ENCODE measurements at places on chromosomes 11 and 22. TPM values are rescaled to one million over a fixed set of nuclear protein-coding genes. Genes with fewer than 3 reads are reported as not detected.

Gene CHKA
- total RNA-seq, result 8.7 TPM

Gene MLC1
- total RNA-seq, result 0.14 TPM

DNA sequence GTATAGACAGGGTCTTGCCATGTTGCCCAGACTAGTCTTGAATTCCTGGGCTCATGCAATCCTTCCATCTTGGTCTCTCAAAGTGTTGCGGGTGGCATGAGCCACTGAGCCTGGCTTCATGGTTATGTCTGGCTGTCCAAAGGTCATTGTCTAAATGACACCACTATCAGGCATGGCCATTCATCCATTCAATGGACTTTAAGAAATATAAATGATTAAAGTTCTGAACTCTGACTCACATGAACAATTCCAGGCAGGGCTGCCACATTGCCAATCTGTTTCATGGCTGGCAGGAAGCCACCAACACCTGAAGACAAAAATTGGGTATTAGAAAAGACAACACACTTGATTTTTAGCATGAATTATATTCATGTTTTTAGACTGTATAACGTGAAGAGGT, 4.1 kb downstream of the RTCB start:
- DNase-seq, result no peak

Gene OR8D1
- not detected for total RNA-seq

Gene GGTLC3
- not detected for total RNA-seq

DNA sequence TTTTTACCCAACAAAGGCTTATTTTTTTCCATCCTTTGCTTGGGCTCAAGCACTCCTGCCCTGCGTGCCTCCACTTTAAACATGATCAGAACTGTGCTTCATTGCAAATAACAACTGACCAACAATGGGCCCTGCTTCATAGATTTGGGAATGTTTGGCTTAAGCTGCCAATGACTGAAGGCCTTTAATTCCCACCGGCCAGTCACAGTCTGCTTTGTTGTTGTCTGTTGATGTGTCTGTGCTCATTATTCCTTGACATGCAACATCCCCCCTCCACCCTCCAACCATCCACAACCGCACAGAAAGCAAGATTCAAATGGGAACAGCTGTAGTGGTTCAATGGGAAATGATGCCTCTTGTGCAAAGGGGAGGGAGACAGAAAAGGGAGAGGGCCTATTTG, 23.0 kb downstream of the PAX6 start:
- DNase-seq, result no peak

Gene LMF2
- 32.2 TPM for total RNA-seq

Gene SAMM50
- 53.3 TPM for total RNA-seq

Gene MMP12
- not detected for total RNA-seq

Gene CD3G
- 0.65 TPM for total RNA-seq

- peak; percentile 66 for DNase-seq
Observed at GRCh38 chr22:21044931-21045584, 688 bp upstream of the LRRC74B start.

Gene HTR3A
- total RNA-seq, result not detected

Gene MN1
- 10.1 TPM for total RNA-seq

DNA sequence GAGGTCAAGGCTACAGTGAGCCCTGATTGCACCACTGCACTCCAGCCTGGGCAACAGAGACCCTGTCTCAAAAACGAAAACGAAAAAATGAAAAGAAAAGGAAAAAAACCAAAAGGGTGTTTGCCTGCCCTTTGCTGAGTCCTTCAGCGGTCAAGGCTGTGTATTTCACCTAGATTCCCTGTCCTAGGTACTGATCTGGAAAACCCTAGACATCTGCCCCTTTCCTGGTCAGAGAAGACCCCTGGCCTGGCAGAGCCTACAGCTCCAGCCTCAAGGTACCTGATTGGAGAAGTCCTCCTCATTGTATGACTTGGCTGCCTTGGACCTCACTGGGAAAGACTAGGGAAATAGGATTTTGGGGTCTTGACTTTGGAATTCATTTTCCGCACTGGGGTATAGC, 8.0 kb upstream of the CCDC90B start:
- no peak for DNase-seq

GRCh38 chr11:117385471-117385870, 57.8 kb downstream of the CEP164 start:
- no peak for DNase-seq

GRCh38 chr11:11856638-11857037, 14.9 kb downstream of the USP47 start:
- no peak for DNase-seq

Gene SLC22A9
- not detected for total RNA-seq

Measured in right cardiac atrium (tissue), 5 donors.